ELR (cell line): ENCODE measurements at places on chromosomes 6 and 20.
A peak's percentile ranks its signal among the peaks of the same experiment; 100 is the strongest.

GRCh38 chr6:113659762-113660404 lies 197.3 kb upstream of the MARCKS start:
- DNase-seq, result no peak

GRCh38 chr6:122265755-122266154 lies 133.7 kb upstream of the HSF2 start:
- no peak for DNase-seq

DNA sequence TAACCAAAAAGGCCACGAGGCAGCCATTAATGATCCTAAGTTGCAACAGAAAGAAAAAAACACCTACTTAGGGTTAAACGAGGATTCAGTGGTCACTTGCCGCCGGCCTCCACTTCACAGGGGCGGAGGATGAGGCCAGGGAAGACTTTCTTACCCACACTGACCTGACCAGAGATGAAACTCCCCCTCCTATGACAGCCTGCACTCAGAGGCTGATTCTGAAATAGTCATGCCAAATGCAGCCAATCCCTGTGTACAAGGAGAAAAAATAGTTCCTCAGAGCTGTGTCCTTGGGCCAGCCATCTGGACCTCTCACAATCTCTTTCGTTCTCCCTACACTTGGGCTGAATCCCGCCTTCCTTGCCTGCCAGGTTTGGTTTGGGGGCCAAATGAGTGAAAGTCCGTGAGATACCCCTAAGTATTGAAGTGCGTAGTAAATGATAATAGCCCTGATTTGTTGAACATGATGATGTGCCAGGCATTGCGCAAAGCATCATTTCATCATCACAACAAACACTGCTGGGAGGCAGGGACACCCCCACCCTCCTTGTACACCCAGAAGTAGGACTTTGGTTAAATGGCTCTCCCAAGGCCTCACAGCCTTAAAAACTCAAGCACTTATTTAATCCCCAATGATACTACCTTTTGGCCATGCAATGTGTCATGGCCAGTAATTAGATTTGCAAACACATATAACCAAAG lies 3.2 kb upstream of the IRF4 start:
- no peak for DNase-seq

DNA sequence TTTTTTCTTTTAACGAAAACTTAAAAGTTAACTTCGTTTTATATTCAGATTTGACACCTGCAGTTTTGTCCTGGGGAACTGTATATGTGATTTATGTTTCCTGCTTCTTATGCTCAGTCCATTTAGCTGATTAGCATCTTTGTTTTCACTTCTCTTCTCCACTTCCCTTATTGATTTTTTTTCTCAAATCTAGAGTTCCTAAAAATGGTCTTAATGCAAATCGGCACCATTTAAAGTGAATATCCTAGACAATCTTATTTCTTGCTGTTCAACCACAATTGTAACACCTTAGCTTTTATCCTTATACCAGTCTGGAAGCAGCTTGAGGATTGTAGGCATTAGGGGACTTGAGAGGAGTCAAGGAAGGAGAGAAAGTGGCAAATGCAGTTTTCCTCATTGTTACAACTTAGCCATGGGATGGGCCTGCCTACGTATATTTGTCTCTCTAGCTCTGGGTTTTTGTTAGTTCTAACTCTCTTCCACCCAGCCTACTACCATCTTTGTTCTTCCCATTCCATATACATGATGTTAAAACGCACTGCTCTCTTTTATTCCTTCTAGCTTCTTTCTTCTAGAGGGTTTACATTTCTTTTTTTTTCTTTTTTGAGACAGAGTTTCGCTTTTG lies 8.5 kb downstream of the QRSL1 start:
- DNase-seq, result no peak

GRCh38 chr20:50508171-50508755 lies 1.9 kb upstream of the PTPN1 start:
- DNase-seq, result no peak

DNA sequence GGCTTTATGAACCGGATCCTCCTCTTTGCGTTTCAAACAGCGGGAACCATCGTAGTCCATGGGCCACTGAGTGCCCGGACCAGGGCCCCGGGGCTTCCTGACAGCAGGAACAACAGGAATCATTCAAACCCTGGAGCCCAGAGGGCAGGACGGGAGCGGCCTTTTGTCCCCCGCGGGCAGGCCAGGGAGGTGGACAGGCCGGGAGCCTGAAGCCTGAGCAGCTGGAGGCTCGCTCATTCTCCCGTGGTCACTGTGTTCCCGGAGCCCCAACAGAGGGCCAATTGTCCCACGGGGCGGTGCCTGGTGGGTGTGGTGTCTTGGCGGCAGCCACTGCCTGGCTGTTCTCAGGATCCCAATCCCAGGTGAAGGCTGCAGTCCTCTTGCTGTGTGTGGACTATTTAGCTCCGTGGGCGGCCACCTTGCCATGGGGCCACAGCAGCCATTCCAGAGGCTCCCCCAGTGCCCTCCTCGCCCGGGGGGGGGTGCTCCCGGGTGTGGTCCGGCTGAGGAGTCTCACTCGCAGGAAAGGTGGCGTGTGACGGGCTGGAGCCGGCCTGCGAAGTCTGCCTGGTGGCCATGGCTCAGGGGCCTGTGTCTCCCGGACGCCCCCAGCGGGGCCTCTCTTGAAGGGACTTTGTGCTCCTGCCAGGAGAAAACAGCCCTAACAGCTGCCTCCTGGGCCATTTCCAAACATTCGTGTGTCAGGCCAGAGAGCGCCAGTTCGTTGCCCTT lies 77.2 kb upstream of the BHLHE23 start:
- DNase-seq, result no peak

GRCh38 chr20:61438285-61438684 lies 186.2 kb downstream of the CDH4 start:
- DNase-seq, result no peak

DNA sequence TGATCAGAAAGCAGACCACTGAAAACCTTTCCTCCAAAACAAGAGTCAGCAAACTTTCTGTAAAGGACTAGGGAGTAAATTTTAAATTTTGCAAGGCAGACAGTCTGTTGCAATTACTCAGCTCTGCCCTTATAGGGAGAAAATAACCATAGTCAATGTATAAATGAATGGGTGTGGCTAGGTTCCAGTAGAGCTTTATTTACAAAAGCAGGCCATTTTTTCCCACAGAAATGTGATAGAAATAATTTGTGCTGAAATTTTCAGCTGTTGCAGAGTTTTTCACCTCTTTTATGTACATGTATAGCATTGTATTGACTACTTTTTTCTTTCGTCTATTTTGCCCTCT lies 7.7 kb downstream of the AMD1 start:
- no peak for DNase-seq

DNA sequence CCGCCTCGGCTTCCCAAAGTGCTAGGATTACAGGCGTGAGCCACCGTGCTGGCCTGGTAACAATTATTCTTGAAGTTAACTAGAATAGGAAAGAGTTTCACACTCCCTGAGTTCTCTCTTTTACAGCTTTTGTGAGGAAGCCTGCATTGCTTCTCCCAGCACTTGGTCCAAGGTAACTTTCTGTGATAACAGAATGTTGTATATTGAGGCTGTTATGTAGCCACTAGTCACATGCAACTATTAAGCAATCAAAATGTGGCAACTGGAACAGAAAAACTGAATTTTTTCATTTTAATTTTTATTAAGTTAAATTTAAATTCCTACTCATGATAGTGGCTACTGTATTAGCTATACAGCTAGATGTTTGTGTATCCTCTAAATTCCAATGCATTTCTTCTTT lies 2.5 kb downstream of the TRIM38 start:
- no peak for DNase-seq

DNA sequence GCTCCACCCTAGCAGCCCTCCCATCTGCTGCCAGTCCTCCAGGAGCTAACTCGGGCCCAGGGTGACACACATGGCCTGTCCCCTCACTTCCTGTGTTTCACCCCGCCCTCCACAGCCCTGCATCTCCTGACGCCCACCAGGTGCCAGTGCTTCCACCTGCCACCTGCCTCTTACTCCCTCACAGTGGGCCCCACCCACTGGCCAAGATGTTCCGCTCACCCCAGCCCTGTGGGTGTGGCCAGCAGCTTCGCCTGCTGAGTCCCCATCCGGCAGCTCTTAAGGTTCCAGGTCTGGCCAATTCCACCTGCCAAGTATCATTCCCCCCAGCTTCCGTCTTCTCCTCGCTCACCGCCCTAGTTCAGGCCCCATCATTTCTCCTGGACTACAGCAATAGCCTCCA lies 184.1 kb downstream of the MBOAT1 start:
- no peak for DNase-seq

DNA sequence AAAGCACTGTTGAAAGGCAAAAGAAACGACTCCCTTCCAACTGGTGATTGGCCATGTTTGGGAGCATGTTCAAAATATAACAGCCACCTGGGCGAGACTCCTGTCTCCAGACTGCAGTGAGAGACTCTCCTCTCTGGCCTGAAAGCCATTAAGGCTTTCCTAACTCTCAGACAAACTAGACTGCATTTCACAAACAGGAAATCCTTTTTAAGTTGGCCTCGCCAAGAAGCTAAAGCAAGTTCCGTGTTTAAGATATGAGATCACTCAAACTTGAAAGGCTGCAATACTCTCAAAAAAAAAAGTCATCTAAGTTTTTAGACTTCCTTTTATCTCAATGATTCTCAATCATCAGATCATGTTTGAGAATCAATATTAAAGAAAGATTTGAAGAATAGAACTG lies 117.0 kb downstream of the TFAP2A start:
- DNase-seq, result peak; percentile 20
